Activated CD4-positive, alpha-beta T cell treated with anti-CD3 and anti-CD28 coated beads, Interleukin-2, amount 10 ng/mL, durations not matched to agents 7 days and 5 days (primary cell): ENCODE measurements at places on chromosomes 11 and 22. TPM values are rescaled to one million over a fixed set of nuclear protein-coding genes. Genes with fewer than 3 reads are reported as not detected.
A peak's percentile ranks its signal among the peaks of the same experiment; 100 is the strongest.

DNA sequence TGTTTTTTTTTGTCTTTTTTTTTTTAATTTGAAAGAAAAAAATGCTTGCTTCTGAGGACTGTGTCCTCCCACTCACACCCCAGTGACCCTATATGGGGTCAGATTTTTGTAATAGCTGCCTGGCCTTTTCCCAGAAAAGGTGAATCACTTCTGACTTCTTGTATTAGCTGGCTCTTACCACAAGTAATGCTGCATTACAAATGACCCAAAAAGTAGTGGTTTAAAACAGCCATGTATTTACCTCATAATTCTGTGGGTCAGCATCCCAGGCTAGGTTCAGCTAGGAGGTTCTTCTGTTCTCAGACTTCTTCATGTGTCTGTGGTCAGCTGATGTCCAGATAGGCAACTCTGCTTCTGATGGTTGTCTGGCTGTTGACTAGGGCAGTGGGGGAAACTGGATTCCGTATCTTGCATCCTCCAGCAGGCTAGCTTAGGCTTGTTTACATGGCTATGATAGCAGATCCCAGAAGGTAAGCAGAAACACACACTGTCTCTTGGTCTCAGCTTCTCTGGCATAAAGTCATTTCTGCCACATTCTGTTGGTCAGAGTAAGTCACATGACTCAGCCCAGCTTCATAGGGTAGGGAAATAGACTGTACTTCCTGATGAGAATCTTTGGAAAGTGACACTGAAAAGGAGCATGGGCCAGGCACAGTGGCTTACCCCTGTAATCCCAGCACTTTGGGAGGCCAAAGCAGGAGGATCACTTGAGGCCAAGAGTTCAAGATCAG lies 19.5 kb downstream of the LHFPL7 start:
- DNase-seq: no peak

- no peak for DNase-seq
Measured at GRCh38 chr11:79510960-79511359, 70.1 kb upstream of the TENM4 start.

EFCAB6 gene
- total RNA-seq: 0.20 TPM

GRCh38 chr11:57391539-57391938 lies 1.1 kb upstream of the PRG2 start:
- no peak for DNase-seq

- DNase-seq: no peak
Measured at GRCh38 chr22:44658311-44658953, 43.6 kb upstream of the PRR5 start.

BEST1 gene
- not detected for total RNA-seq

OTOG gene
- not detected for total RNA-seq

DNA sequence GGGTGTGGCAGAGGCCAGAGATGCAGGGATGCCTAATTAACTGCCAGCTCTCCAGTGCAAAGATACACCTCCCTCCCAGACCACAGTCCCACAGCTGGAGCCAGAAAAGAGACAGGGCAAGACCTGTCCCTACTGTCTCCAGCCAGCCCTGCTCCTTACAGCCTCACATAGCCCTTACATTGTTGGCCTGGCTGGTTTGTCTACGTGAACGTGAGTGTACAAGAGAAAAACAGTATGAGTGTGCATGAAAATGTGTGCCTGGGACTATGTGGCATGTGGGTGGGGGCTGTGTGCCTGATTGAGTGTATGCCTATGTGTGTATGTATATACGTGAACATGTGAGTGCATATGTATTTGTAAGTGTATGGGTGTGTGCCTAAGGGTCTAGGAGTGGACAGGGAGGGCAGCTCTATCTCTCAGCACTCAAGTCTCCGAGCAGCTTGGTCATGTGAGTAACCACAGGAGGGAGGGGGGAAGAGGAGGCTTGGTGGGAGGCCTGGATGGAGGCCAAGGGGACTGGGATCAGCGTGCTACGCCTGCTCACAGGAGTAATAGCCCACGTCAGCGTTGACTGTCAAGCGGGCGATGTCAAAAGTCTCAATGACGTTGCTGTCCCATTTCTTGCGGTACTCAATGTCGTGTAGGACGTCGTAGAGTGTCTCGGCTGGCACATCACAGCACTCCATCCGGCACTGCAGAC lies 6.6 kb upstream of the ARAP1 start:
- DNase-seq: no peak

GRCh38 chr11:86632499-86633269 lies 39.7 kb downstream of the ME3 start:
- peak; percentile 18 for DNase-seq

C2CD2L gene
- total RNA-seq: 30.0 TPM

DNA sequence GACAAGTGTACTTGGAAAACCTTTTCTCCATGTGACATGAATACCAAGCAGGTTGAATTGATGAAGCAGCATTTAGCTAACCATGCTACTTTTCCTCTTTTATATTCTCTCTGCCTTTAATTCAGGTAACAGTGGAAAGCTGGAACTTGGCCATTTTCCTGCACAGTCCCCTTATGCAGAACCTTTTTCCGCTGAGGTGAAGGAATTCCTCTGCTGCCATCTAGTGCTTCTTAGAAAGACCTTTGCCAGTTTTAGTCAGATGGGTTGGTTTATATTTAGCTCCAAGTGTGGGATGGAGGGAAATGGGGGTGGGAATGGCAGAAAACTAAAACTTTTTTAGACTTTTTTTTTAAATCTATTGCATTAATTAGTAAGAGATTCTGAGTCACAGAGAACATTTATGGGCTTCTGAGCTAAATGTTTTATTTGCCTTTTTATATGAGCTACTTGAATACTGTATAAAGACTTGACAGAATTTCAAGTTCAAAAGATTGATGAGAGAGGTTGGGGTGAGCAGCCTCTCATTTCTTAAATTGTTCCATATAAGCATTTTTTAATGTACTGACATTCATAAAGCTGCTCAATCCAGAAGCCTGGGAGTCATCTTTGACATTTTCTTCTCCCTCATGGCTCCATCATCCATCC lies 153.9 kb upstream of the ZC3H12C start:
- DNase-seq: no peak

OR51E2 gene
- total RNA-seq: not detected
